Esophagus squamous epithelium (tissue), 5 donors: ENCODE measurements at places on chromosomes 7 and 10.

DNA sequence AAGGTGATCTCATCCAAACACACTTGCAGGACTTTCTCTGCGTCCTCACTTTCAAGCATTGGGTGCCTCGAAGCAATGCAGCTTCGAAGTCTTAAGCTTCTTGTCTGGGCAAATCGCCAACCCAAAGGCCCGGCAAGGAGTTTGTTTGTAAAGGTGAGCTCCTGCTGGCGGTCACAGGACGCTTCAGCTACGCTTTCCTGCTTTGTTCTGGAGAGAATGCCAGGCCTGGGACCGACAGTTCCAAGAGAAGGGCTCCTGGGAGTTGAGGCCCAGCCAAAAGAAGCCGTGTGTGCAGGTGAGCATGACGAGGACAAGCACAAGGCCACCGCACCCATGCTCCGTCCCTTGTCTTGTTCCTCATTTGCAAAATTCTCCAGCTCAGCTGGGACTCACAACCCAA is 106.6 kb upstream of the DOCK1 start:
- no peak for DNase-seq

DNA sequence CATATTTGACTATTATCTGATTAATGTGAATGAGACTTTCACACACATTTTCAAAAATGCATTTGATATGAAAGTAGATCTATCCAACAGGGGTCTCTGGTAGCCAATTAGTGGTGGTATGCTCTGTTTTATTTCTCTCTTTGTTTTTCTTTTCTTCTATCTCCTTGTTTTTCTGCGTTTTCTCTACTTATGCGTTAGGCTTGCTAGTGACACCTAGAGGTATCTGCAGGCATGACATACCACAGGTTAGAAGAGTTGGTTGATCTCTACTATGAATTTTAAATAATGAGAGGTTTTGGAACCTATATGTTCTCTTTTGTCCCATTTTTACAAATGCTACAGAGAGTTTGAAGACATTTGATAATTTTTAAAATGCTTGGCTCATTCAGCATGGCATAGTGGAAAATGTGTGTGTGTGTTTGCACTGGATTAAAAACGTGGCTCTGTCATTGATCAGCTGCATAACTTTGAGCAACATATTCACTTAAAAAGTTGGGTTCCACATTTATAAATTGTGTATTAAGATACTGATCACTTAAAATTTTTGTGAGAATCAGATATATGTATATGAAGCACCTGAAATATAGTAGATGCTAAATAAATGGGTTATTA is 28.1 kb upstream of the PLXDC2 start:
- DNase-seq = no peak

GRCh38 chr10:46232666-46233065 is 54.1 kb upstream of the ANTXRL start:
- no peak for DNase-seq

GRCh38 chr7:80392229-80393169 is 119.4 kb downstream of the GNAT3 start:
- DNase-seq = no peak

GRCh38 chr7:132109769-132110168 is 466.5 kb downstream of the PLXNA4 start:
- DNase-seq = no peak

DNA sequence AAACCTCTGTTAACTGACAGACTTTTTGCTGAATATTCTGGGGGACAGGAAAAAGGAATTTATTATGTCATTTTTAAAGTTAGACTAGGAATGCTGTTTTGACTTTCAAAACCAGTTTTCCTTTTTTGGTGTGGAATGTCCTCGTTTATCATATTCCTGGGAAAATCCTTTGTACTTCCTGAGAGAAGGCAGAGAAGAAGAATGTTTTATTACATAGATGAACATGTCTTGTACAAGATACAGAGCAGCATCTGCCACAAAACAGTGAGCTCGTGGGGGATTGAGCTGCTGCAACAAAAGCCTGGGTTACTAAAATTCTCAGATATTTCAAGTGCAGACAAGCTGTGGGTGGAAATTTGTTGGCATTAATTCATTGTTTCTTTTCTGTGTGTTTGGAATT is 20.2 kb downstream of the MCU start:
- no peak for DNase-seq

- no peak for DNase-seq
Measured at GRCh38 chr10:71285180-71285545, 33.9 kb upstream of the SLC29A3 start.

- DNase-seq = no peak
Measured at GRCh38 chr7:20442951-20443350, 112.3 kb downstream of the ITGB8 start.

DNA sequence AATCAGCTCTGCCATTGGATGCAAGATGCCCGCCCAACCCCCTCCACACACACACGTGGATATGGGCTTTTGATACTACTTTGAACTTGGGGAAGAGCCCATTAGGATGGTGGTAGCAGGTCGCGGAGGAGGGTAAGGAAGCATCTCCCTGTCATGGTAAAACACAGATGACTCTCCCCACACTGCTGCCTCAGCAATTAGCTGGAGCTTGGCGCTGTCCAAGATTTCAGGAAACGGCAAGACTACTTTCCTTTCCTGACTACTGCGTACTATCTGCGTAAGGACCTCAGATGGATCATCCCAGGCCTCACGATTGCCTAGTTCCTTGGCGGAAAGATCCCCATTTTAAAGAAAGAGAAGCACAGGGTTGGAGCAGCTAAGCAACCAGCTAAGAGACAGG is 134.3 kb downstream of the C10orf90 start:
- DNase-seq = no peak

DNA sequence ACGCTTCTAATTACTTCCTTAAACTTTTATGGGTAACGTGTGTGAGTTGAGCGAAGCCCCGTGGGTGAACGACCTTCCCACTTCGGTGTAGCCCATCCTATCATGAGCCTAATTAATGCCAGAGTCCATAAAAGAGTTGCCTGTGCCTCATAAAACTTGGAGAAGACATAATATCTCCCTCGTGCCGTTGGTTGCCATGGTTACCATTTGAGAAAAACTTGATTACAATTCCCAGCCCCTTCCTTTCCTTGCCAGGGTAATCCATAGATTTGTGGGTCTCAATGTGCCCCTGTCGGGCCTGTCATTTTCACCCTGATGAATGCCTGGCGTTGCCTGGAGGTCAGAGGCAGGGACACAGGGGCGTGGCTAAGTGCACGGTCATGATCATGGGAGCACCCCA is 127.1 kb downstream of the GLRX3 start:
- no peak for DNase-seq

DNA sequence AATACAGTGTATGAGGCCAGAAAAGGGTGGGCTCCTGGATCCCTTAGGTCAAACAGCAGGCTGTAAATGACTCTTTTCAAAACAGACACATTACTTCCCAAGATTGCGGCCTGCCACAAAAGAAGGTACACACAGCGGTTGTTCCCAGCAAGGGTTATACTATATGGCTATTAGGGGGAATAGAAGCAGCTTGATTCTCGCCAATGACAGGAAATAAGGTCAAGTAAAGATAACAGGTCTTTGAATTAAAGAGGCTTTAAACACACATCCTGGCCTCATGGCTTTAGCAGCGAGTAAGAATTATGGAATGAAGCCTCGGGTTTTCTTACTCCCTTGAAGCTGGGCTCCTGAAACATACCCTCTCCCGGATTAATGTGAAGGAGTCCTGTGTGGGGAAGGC is 58.3 kb downstream of the CYP26A1 start:
- no peak for DNase-seq

GRCh38 chr10:98135222-98135899 is 904 bp downstream of the R3HCC1L start:
- DNase-seq = no peak

DNA sequence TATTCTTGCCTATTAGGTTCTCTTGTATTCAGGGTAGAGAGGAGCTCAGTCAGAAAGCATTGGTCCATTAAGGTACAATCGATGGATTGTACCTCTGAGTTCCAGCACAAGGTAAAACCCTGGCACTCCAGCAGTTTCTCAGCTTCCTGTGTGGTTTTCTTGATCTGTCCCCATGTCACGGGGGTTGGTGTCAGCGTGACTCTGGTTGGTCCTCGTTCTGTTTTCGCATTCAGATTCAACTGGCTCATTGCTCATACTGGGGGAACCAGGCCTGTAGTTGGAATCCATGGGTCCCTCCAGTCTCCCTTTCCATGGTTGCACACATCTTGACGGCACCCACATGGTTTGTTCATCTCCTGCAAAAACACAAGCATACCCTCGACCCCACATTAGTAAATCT is 32.7 kb upstream of the RASGEF1A start:
- no peak for DNase-seq

DNA sequence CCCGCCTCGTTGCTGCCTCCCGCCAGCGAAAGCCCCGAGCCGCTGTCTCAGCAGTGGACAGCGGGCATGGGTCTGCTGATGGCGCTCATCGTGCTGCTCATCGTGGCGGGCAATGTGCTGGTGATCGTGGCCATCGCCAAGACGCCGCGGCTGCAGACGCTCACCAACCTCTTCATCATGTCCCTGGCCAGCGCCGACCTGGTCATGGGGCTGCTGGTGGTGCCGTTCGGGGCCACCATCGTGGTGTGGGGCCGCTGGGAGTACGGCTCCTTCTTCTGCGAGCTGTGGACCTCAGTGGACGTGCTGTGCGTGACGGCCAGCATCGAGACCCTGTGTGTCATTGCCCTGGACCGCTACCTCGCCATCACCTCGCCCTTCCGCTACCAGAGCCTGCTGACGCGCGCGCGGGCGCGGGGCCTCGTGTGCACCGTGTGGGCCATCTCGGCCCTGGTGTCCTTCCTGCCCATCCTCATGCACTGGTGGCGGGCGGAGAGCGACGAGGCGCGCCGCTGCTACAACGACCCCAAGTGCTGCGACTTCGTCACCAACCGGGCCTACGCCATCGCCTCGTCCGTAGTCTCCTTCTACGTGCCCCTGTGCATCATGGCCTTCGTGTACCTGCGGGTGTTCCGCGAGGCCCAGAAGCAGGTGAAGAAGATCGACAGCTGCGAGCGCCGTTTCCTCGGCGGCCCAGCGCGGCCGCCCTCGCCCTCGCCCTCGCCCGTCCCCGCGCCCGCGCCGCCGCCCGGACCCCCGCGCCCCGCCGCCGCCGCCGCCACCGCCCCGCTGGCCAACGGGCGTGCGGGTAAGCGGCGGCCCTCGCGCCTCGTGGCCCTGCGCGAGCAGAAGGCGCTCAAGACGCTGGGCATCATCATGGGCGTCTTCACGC is 825 bp downstream of the ADRB1 start:
- DNase-seq = no peak

GRCh38 chr7:99004781-99005500 is 126.6 kb downstream of the TRRAP start:
- DNase-seq = no peak

- no peak for DNase-seq
Measured at GRCh38 chr10:28276384-28276783, 26.5 kb downstream of the MPP7 start.

DNA sequence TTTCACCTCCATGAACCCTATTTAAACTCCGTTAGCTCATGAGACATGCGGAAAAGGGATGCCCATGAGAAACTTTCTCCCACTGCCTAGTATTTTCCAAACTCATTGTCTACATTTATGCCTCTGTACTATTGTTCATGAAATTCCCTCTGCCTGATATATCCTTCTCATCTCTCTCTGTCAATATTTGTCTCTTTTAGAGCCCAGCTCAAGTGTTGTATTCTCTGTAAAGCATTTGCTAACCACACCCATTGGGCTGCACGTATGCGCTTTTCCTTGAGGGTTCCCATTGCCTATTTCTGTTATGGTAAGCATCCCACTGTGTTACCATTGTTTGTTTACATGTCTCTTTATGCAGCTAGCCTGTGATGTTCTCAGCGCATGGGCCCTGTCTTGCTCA is 211.4 kb downstream of the MDFIC start:
- no peak for DNase-seq

- no peak for DNase-seq
Measured at GRCh38 chr10:102316421-102316820, 71.1 kb downstream of the GBF1 start.

DNA sequence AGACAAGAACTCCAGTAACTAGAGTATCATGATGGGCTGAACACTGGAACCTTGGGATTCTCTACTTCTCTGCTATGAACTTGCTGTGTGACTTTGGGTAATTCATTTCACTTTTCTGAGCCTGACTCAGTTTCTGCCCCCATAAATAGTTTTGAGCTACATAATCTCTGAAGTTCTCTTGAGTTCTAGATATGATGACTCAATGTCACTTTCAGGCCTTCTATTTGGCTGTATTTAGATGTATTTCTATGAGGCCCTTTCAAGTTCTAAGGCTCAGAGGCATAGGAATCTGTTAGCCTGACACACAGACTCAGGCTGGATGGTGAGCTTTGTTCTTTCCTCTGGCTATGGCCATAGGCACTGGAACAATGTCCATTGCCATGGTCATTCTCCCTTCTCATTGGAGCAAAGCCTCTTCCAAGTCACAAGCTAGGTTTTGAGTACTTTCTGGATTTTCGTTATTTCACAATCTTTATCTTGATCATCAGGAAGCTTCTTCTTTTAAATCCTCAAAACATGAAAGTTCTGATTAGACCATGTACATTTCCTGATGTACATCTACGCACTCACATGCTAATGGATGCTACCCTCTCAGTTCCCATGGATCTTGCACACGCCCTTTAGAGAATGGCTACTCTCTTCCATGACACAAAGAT is 101.6 kb downstream of the TES start:
- DNase-seq = no peak

- DNase-seq = no peak
Measured at GRCh38 chr7:88075216-88075615, 141.2 kb downstream of the ADAM22 start.

DNA sequence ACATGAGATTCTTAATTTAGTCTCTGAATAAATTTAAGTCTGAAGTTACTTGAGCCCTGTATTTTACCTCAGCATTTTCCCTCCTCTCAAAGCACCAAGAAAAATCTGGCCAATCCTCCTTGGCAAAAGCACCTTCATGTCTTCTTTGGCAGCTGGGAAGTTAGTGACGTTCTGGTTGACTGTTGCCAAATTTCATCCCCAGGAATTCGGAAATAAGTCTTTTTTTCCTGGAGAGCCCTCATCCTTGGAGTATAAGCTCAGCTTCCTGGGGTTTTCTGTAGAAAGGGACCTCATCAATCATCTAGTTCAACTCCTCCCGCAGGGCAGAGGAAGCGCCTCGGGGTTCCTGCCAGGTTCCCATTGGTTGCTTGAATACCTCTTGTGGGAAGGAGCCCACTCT is 377.6 kb downstream of the PHTF2 start:
- no peak for DNase-seq

GRCh38 chr7:45592230-45592991 is 18.2 kb downstream of the ADCY1 start:
- no peak for DNase-seq

- DNase-seq = no peak
Measured at GRCh38 chr10:118969014-118969413, 60.5 kb upstream of the NANOS1 start.

- no peak for DNase-seq
Measured at GRCh38 chr10:77398986-77399755, 238.4 kb downstream of the KCNMA1 start.

GRCh38 chr7:96316949-96317348 is 4.9 kb downstream of the SLC25A13 start:
- no peak for DNase-seq

- no peak for DNase-seq
Measured at GRCh38 chr7:132125096-132125495, 451.2 kb downstream of the PLXNA4 start.

- DNase-seq = no peak
Measured at GRCh38 chr10:89355394-89355931, 22.4 kb upstream of the IFIT1B start.
